ENCODE measurements at places on chromosomes 5 and 9. TPM values are rescaled to one million over a fixed set of nuclear protein-coding genes. Genes with fewer than 3 reads are reported as not detected.

The IL13 gene
- 17.3 TPM for total RNA-seq

The SLC31A1 gene
- total RNA-seq = 21.9 TPM

The IL4 gene
- total RNA-seq = not detected

The HMMR gene
- total RNA-seq = 11.5 TPM

The PCDHB15 gene
- 22.1 TPM for total RNA-seq

The ARSI gene
- 0.79 TPM for total RNA-seq

The DNAJA1 gene
- 149 TPM for total RNA-seq

The HAVCR1 gene
- 1.7 TPM for total RNA-seq

The NR4A3 gene
- 3.0 TPM for total RNA-seq

The SLC34A3 gene
- total RNA-seq = 0.25 TPM

The MCCC2 gene
- 30.0 TPM for total RNA-seq

The MCIDAS gene
- total RNA-seq = 0.68 TPM

The IL31RA gene
- 2.7 TPM for total RNA-seq

The LCP2 gene
- 11.5 TPM for total RNA-seq

The SOX30 gene
- total RNA-seq = 47.7 TPM

The IL3 gene
- not detected for total RNA-seq

The SOHLH1 gene
- total RNA-seq = 18.4 TPM

The SLC6A7 gene
- not detected for total RNA-seq

The TMEM167A gene
- 39.0 TPM for total RNA-seq

The C9 gene
- 0.74 TPM for total RNA-seq

The KIF3A gene
- total RNA-seq = 38.6 TPM

The FAM169A gene
- total RNA-seq = 58.6 TPM

The HAPLN1 gene
- not detected for total RNA-seq

The OTP gene
- 0.39 TPM for total RNA-seq

The LCN15 gene
- total RNA-seq = 0.68 TPM

The PHF24 gene
- total RNA-seq = 132 TPM

The FBP1 gene
- 3.8 TPM for total RNA-seq

The NDST1 gene
- 174 TPM for total RNA-seq

The GPX3 gene
- 216 TPM for total RNA-seq

The ARSK gene
- 5.8 TPM for total RNA-seq

The LAMC3 gene
- 86.3 TPM for total RNA-seq

The RNF183 gene
- 1.9 TPM for total RNA-seq

The TSSK1B gene
- 68.7 TPM for total RNA-seq

The SLC23A1 gene
- total RNA-seq = not detected

The TNFSF8 gene
- total RNA-seq = 0.63 TPM

The ENC1 gene
- 153 TPM for total RNA-seq

The GZMA gene
- 0.37 TPM for total RNA-seq

The PCDHA12 gene
- 4.3 TPM for total RNA-seq

The IGFBPL1 gene
- 18.4 TPM for total RNA-seq

The RPP25L gene
- total RNA-seq = 26.8 TPM

Measured in testis (tissue), 5 donors.